ENCODE measurements at places on chromosomes 16 and 17.

- DNase-seq = no peak
These were observed 238.1 kb downstream of the MRTFB start for GRCh38 chr16:14309001-14309886.

DNA sequence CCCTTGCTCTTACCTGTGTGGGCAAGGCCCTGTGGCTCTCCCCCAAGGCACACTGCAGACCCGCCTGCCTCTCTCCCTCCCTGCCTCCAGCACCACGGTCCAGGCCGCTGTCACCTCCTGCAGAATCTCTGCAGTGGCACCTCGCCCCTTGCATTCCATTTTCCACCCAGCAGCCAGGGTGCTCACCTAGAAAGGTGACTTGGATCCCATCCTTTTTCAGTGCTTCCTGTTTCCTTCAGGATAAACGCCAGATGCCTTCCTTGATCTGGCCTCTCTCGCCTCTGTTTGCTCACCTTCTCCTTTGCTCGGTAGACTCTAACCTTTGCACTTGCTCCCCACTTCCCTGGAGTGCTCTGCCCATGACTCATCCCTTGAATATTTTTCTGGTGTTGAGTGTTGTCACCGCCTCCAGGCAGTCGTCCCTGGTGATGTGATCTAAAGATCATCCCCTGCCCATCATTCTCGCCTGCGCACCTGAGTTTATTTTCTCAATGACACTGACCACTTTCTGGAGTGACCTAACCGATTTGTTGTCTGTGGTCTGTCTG lies 79.2 kb upstream of the LGALS9 start:
- no peak for DNase-seq

DNA sequence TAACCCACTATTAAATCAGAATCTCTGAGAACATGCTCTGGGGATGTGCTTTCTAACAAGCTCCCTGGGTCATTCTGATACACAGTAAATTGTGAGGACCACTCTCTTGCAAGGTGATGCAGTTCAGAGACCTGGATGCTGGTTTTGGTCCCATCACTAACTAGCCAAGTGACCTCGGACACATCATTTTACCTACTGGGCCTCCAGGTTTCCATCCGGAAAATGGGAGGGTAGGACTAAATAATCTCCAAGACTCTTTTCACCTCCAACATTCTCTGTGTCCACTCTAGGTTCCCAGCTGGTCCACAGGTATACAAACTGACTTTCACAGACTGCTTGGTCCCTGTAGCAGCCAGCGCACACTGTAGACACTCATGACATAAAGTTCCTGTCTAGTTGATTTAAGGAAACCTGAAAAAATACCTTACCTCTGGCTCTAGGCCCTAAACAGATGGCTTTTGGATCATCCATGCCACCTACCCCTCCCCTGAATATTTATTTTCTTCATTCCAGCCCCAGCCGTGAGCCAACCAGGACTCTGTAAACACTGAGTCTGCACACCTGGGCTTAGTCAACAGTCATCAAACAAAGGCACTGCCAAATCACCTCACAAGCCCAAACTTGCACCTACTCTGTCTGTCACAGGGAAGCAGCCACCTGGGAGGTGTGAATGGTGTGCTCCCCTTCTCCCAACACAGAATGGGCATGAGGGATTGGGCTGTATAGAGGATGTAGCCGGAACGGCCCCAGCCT lies 51.3 kb upstream of the MRPS23 start:
- DNase-seq = no peak

- no peak for DNase-seq
These were observed 72.2 kb upstream of the METTL9 start for GRCh38 chr16:21526923-21527807.

DNA sequence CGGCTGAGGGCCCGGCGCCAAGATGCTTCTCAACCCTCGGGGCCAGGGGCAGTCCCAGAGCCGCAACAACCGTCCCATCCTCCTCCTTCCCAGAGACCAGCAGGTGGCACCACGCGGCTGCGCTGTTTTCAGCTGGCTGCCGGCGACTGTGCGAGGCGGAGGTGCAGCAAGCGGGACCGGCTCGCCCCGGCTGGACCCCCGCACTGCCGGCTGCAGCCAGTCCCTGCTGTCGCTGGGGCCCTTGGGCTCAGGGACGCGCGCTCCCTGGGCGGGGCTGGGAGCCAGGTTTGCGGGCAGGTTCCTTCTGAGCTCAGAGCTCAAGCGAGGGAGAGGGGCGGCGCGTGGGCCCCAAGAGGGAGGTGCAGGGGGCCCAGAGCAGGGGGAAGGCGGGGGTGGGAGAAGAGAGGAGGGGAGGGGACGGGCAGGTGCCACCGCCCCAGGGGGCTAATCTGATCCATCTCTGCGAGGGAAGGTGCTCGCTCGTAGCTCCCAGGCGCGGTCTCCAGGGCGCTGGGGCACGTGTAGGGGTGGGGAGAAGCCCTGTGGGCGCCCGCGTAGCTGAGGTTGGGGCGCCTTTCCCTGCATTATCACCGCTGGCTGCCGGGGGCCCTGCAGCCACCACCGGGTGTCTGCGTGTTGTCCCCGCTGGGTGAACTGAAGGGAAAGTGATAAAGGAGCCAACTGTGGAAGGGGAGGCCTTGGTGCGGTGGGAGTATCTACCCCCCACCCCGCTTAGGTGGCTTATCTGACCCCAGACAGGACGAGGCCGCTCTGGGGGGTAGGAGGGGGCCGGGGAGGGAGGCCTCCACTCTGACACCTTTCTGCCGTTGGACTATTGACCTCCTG lies 24.2 kb downstream of the STAT5A start:
- DNase-seq = peak; percentile 74

GRCh38 chr17:79046197-79046915 lies 22.4 kb downstream of the C1QTNF1 start:
- no peak for DNase-seq

DNA sequence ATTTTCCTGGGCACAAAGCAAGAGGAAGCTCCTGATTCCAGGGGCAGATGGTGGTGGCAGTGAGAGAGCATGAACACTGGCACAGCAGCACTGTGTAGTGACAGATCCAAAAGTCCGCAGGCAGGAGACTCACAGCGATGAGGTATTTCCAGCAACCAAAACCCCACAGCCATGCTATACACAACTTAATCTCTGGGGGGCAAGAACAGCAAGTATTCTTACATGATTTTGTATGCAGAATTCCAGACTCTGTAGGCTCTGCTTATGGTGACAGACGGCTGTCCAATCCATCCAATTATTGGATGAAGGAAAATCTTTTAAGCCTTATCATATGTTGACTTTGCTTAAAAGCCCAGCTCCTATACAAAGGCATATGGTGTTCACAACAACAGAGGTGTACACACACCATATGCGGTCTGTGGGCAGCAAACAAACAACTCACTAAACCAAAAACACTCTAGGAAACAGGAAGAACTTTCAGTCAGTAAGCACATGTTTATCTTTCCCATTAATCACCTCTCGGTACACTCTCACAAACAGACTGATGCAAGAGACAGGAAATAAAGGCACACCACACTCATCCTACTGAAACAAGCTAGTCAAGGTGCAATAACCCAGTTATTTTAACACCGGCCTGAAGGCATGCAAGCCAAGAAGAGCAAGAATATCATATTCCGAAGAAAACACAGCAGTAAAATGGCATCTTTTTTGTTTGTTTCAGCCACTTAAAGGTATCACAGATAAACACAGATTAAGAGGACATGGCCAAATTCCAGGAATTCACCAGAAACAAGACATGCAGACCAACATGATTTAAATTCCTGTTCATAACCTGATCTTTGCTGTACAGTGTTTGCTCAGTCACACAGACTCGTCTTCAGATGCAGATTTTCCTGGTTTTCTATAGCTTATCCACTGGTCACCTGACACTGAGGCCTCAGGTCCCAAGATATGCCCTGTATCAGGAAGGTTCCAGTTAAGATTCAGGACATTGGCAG lies 47.8 kb downstream of the ERN1 start:
- no peak for DNase-seq

DNA sequence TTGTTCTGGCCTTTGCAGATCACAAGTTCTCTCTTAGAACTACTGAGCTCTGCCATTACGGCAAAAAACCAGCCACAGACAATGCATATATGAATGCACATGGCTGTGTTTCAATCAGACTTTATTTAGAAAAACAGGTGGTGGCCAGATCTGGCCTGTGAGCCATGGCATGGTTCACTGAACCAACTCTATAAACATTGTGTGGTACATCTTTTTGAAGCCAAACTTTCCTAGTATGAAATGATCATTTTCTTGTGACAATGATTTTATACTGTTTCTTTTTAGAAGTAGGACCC lies 65.9 kb upstream of the AMZ2 start:
- DNase-seq = no peak

GRCh38 chr17:19977293-19978208 lies at the start of gene AKAP10:
Gene AKAP10, minus strand, starts transcription at chr17:19977828. Its CDS starts 149 bp downstream, at chr17:19977679.
- DNase-seq = peak; percentile 96

- no peak for DNase-seq
These were observed 95.3 kb upstream of the XYLT1 start for GRCh38 chr16:17566075-17566474.

GRCh38 chr17:80737106-80738019 lies 192.7 kb downstream of the RPTOR start:
- DNase-seq = no peak

DNA sequence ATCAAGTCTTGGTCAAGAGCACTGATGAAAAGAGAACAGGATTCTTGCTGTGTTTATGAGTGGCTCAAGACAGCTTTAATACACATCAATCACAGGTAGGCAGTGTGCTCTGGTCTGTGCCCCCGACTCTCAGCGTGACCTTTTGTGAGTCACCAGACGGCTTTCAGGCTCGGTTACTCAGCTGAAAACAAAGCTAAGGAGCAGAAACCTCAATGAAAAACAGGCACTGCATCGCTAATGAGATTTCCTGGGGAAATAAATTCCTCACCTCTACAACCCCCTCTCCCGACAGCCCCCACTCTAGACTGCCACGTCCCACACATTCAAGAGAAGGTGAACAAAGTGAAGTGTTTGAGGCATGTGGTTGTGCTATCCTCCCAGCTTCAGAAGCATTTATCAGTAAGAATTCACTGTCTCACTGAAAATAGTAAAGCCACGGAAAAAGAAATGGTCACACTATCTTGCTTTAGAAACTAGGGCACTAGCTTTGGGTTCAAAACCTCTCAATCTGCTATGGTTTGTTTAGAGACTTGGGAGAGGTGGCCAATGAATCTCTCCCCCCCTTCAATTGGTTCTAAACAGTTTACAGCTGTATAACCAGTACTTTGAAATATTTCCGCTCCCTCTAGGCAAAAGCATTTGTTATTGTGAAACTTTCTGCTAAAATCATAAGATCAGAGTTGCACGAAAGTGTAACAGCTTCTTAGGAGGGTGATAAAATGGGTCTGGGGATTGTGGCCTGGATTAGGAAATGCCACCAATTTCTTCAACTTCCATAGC lies 199.5 kb upstream of the PMFBP1 start:
- no peak for DNase-seq

DNA sequence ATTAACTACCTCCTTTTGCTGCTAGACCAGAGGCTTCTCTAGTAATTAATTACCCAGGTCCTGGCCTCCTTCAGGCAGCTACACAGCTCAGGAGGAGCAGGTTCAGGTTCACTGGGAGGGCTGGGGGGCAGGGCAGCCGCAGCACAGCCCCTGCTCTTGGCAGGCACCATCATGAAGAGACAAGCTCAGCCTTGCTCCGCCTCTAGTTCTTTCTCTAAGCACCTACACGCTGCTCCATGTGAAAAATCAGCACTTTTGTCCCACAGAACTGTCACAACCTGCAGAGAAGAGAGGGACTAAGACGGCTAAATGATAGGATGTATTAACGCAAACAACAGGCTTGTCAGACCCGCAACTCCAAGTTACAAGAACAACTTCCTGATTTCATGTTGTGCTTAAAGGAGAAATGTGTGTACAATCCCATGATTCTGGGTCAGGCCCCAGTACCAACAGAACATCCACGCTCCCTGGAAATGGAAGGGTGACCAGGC lies 53.4 kb downstream of the GRB2 start:
- DNase-seq = no peak

DNA sequence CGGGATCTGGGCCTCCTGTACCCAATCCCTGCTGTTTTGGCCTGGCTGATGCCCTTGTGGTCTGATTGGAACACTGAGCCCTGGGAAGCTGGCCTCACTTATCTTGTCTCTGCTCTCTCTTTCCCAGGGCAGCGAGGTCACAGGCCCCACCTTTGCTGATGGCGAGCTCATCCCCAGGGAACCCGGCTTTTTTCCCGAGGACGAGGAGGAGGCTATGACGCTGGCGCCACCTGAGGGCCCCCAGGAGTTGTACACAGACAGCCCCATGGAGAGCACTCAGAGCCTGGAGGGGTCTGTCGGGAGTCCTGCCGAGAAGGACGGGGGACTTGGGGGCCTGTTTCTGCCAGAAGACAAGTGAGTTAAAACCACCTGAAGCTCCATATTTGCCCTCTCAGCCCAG lies 126.0 kb downstream of the RAB11FIP4 start:
- no peak for DNase-seq

- no peak for DNase-seq
These were observed 53.0 kb downstream of the N4BP1 start for GRCh38 chr16:48556913-48557351.

- DNase-seq = no peak
These were observed 12.5 kb downstream of the ZSCAN32 start for GRCh38 chr16:3388325-3388724.

- DNase-seq = no peak
These were observed 201.5 kb upstream of the CPHXL start for GRCh38 chr16:75927810-75928209.

DNA sequence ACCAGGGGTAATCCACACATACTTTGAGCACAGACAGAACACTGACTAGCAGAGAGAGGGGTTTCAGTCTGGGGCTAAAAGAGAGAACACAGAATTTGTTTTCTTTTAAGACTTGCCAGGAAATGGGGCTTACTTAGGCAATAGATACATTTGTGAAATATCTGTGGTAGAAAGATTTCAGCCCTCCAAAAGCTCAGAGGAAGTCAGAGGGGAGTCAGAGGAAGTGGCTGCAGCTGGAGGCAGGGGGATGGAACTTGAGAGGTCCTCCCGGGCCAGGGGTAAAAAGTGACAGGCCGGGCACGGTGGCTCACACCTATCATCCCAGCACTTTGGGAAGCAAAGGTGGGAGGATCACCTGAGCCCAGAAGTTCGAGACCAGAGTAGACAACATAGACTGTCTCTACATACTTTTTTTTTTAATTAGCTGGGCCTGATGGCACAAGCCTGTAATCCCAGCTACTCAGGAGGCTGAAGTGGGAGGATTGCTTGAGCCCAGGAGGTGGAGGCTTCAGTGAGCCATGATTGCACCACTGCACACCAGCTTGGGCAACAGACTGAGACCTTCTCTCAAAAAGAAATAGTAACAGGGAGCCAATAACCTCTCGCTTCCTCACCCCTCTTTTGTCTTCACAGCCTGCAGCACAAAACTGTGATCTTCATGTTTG lies 49.9 kb downstream of the NLRC5 start:
- DNase-seq = no peak

Data from activated CD4-positive, CD25-positive, alpha-beta regulatory T cell treated with anti-CD3 and anti-CD28 coated beads, Interleukin-2, amount 50 U/mL, for 72 hours (primary cell).